ENCODE measurements at places on chromosomes 12 and 14. TPM values are rescaled to one million over a fixed set of nuclear protein-coding genes. Genes with fewer than 3 reads are reported as not detected.

Gene MLH3
- 4.9 TPM for total RNA-seq

- DNase-seq, result no peak
Measured at GRCh38 chr14:23896609-23897153, 56.9 kb upstream of the DHRS4 start.

GRCh38 chr14:103384450-103385151 lies 614 bp upstream of the MARK3 start:
- DNase-seq, result no peak

Gene GPR84
- total RNA-seq, result not detected

DNA sequence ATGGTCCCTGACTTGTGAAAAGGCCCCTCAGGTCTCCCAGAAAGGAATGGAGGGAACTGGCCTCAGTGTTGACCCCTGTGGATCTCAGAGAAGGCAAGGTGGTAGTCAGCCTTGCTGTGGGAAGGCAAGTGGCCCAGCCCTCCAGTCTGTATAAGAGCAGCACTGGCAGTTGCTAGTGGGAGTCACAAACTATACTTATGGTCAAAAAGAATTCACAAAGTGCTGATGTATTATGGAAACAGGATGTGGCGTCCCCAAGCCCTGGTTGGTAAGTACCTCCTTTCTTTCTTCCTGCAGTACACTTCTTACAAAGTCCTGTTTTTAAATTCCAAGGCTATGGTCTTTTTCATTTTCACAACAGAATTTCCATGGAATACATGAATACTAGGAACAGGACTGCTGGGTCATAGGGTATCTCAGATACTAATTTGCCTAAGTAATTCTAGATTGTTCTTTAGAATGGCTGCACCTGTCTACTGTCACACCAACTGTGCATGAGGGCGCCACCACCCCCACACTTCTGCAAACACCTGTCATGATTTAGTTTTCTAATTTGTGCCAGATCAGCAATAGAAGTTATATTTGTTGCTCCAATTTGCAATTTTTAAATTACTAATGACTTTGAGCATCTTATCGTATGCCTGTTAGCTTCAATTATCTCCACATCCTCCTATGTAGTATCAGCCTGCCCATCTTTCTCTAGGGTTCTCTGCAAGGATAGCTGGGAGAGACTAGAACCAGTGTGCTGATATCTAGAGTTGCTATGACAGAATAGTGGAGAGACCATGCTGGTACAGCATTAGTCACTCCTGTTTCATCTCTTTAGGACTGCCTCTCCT lies 40.7 kb upstream of the TMEM263 start:
- no peak for DNase-seq

Gene PRKD1
- total RNA-seq, result 6.0 TPM

GRCh38 chr14:103308717-103309616 lies 25.1 kb upstream of the EIF5 start:
- DNase-seq, result no peak

DNA sequence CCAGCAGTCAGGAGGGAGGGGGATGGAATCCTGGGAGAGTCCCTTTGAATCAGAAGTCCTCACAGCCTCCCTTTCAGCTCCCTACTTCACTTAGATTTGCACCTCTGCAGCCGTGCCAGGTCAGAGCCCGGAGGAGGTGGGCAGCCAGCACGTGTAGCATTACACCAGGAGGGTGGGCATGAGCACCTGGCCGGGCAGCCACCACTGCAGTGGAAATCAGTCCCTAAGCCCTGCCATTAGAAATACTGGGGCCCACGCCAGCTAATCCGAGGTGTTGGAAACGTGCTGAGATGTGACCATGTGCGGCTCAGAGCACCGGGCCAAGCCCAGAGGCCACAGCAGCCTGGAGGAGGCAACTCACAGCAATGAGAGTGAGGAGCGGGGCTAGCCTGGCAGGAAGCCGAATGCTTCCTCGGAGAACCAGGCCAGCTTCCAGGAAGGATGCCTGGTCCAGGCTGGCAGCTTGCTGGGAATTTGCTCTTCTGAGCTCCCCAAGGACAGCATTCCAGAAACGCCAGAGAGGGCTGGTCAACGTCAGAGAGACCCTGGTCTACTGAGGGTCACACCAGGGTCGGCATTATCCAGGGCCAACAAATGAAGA lies 9.4 kb upstream of the CACNA2D4 start:
- no peak for DNase-seq

DNA sequence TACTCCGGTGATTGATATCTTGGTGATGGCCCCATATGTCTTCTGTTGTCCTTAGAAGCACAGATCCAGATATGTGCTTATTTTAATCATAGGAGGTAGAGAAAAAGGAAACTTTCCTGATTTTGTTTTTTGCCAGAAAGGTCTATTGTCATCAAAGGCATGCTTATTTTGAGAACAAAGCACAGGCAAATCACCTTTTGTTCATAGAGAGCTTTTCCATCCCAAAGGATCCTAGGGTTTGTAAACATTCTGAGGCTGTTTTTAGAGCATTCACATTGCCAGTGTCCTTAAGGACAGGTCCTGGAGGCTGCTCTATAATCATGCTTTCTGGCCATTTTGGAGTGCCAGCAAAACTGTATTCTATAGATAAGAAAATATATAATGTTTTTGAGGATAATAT lies 148.5 kb upstream of the SEL1L start:
- DNase-seq, result no peak

DNA sequence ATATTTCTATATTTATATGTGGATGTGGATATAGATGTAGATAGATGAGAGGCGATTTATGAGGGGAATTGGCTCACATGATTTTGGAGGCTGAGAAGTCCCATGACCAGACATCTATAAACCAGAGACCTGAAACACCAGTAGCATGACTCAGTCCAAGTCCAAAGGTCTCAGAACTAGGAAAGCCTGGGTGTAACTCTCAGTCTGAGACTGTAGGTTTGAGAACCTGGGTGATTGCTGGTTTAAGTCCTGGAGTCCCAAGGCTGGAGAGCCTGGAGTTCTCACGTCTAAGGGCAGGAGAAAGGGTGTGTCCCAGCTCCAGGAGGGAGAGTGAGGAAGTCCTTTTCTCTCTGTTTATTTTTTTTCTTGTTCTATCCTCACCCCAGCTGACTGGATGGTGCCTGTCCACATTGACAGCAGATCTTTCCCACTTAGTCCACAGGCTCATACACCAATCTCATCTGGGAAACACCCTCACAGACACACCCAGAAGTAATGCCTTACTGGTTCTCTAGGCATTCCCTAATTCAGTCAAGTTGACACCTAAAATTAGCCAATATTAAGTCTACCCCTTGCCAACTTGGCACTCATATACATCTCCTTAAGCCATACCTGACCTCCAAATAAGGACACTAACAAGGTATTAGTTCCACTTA lies 45.4 kb downstream of the EMP1 start:
- DNase-seq, result peak; percentile 25

DNA sequence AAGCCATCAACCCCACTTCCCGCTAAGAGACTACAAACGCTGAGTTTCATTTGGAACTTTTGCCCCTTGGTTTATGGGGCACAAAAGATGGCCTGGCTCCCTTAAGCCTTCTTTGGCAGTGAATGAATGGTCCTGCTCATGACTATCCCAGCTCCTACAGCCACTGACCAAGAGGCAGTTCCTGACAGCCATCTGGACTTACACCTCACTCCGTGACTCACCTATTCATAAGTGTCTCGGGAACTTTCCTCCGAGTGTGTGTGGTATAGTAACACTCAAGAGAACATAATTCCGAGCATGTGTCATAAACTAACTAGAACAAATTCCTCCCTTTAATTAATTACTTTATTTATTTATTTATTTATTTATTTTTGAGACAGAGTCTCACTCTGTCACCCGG lies 51.9 kb upstream of the NUDT4 start:
- DNase-seq, result peak; percentile 88

DNA sequence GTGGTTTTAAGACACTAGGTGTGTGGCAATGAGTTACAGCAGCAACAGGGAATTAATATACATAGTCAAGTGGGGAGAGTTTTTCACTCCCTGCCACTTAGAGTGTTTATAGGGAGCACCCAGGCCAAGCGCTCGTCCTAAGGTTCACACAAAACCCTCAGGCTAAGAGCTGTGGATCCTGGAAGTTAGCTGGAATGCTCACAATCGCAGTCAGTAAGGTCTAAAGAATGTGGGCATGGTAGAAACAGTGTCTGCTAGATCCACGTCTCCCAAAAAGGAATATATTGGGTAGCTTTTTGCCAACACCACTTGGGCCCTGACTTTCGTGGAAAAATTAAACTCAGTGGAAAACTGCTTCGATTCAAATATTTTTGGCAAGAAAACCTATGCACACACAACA lies 36.6 kb downstream of the STAB2 start:
- no peak for DNase-seq

DNA sequence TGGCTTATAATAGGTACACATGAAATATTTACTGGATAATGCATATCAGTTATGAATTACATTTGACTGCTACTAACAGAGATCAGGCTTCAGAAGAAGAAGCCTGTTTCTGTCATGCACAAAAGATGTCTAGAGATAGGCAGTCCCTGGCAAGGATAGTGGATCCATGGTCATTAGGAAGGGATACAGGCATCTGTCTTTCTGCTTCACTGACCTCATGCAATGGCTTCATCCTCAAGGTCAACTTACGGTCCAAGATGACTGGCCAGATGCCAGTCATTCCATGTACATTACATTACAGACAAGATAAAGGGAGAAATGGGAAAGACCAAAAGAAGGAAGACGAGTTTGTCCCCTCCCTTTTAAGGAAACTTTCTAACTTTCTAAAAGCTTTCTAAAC lies 94.0 kb downstream of the NUAK1 start:
- no peak for DNase-seq

- no peak for DNase-seq
Measured at GRCh38 chr12:24560192-24560775, 388.6 kb downstream of the BCAT1 start.

Gene TAS2R30
- 0.23 TPM for total RNA-seq

Gene RESF1
- total RNA-seq, result 14.0 TPM

DNA sequence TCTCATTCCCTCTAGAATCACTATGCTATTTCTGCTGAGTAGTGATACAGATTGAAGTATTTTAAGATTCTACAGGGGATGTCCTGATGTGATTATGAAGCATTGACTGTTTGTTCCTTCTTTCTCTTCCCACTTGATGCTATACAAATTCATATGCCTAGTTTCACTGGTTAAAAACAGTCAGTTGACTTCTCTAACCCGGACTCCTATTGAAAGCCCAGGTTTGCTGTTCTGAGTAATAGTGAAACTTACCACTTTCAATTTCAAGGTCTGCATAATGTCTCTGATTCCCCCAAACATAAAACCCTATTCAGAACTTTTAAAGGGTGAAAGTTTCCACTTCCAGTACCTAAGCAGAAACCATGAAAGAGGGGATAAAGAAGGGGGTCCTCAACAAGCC lies 117.7 kb upstream of the RPL10L start:
- DNase-seq, result no peak

- no peak for DNase-seq
Measured at GRCh38 chr14:90293766-90294730, 37.7 kb downstream of the NRDE2 start.

DNA sequence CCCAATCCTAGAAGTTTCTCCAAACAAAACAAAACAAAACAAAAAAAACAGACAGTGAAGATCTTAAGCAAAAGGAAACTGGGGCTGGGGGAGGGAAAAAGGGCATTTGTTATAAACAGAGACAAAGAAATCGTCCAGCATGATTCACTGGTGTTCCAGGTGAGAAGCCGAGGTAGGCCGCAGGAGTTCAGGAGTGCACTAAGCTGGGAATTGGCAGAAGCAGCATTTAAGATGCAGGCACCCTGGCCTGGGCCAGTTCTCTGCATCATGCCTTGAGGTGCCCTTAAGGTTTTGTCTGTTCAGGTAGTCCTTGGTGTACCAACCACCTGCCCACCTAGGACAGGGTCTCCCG lies 11.2 kb downstream of the TBX3 start:
- DNase-seq, result no peak

- DNase-seq, result no peak
Measured at GRCh38 chr12:49655595-49656236, 32.4 kb downstream of the PRPF40B start.

GRCh38 chr14:57401501-57401900 lies 11.1 kb downstream of the NAA30 start:
- no peak for DNase-seq

DNA sequence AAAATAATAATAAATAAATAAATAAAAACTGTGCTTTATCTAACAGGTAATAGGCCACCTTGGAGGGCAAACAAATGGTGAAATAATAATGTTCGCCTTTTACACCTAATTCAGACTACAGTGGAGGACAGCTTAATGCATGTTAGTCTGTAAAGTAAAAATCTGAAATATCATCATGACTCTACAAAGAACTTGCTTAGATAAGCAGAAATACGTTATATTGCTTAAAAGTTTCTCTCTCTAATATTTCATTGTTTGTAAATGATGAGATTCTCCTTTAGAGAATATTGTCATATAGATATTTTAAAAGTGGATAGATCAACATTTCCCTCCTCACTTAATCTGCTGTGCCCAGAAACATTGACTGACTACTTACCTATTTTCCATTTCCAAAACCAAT lies 98.7 kb upstream of the PDZRN4 start:
- no peak for DNase-seq

GRCh38 chr14:85764822-85765221 lies 234.9 kb downstream of the FLRT2 start:
- DNase-seq, result no peak

Gene NKX2-1
- total RNA-seq, result not detected

GRCh38 chr14:68661226-68662225 lies 131.3 kb downstream of the ZFP36L1 start:
- DNase-seq, result peak; percentile 54

DNA sequence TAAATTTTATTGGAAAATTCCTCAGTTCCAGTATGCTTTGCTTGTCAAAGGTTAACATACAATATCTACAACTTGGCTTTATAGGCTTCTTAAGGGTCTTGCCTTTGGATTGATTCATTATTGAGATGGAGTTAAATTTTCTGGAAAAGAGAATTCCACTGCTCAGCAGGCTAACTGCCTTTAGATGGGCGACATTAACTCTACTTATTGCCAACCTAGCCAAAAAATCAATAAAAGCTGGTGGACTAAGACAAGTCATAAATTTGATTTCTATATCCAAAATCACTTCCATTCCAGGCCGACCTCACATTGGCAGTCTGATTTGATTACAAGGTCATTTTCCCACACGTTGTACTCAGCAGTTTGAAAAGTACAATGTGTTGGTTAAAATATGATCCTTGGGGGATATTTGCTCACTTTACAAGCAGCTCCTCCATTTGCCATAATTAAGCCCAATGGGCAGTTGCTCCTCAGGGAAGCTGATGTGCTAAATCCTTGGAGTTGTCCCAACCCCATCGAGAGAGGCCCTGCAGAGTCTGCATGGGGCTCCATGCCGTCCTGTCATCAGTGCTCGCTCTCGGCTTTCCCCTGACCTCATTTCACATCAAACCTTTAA lies 36.1 kb upstream of the CRY1 start:
- DNase-seq, result no peak
